ENCODE measurements at places on chromosomes 13 and 19.

DNA sequence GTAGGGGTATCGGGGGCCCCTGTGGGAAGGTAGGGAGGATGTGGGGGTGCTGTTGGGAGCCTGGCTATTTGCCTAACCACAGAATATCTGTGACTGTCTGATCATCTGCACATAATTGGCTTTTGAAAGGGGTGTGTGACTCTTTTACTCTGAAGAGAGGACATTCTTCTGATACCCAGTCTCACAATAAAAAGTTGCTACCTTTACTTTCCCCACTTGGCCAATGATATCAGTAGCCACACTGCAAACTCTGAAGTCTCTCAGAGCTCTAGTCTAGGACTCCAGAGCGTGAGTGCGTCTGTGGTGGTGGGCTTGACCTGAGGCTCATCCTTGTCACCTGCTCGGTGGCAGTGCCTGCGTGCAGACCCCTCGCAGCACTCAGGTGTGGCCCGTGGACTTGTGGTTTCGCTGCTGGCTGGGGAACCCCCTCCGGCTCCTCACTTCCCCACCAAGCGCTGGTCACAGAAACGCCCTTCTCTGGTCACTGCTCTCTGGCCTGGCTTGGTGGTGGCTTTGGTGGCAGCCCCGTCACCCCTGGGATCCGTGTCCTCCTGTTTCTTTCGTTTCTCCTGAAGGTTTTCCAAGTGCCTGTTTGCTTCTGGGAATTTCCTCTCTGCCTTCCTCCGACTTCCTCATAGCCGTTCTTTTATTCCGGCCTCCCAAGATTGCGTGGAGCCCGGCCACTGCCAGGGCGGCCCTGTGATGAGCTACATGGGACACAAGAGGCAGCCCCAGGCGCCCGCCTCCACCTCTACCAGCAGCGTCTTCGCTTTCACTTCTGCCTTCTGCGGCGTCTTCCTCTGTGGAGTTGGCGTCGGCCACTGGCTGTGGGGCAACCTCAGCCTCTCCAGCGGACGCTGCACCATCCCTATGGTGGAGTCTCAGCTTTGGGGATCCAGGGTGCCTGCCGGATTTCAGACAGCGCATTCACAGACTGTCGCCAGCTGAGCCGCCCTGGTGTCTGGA is 78.0 kb downstream of the ATP11A start:
- no peak for DNase-seq

- no peak for DNase-seq
Observed at GRCh38 chr19:44697670-44698034, 1.3 kb upstream of the CEACAM16 start.

GRCh38 chr13:74036373-74036772 is 97.8 kb downstream of the KLF12 start:
- peak; percentile 95 for DNase-seq

DNA sequence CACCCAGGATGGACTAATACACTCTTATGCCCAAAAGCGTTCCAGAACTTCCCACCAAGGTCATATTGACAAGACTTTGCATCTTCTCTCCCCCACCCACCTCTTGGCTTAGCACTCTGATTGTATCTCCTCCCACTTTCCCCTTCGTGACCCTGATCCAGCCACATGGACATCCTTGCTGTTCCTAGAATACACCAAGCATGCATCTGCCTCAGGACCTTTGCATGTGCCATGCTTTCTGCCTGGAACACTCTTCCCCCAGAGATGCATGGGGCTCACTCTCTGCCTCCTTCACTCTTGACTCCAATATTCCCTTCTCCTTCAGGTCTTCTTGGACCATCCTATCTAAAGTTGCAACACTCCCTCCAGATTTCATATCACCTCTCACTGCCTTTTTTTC is 16.2 kb upstream of the LAIR1 start:
- DNase-seq = no peak

DNA sequence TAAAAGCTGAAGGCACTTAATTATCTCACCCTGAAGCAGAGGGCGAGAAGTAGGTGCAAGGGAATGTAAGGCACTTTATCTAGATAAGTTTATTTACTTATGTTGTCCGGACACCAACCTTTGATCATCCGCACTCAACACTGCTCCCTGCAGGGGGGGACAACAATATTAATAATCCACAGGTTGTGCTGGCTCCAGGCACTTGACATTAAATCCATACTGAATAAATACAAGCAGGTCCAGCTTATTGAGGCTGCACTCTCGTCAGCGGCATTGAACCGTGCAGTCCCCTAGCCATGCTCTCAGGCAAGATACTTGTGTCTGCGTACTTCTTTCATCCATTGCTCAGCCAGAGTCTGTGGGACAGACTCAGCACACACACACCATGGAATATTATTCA is 374.5 kb upstream of the NBEA start:
- no peak for DNase-seq

- peak; percentile 82 for DNase-seq
Observed at GRCh38 chr19:19554074-19555023, 16.3 kb downstream of the CILP2 start.

DNA sequence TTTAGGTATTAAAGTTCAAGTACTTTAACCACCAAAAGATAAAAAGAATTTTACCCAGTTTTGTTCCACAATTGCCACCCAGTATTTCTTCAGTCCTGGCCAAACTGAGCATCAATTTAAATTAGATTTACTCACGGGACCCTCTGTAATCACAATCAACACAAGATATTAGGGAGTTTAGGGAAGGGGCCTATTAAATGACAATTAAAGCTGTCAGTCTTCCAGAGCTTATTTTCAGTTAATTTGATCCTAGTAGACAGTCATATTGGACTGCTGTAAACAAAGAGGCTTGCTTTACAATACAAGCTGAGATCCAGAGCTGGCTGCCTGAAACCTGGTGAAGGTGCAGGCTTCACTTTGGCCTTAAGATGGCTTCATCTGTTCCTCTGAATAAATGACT is 321.2 kb upstream of the NBEA start:
- DNase-seq = no peak

DNA sequence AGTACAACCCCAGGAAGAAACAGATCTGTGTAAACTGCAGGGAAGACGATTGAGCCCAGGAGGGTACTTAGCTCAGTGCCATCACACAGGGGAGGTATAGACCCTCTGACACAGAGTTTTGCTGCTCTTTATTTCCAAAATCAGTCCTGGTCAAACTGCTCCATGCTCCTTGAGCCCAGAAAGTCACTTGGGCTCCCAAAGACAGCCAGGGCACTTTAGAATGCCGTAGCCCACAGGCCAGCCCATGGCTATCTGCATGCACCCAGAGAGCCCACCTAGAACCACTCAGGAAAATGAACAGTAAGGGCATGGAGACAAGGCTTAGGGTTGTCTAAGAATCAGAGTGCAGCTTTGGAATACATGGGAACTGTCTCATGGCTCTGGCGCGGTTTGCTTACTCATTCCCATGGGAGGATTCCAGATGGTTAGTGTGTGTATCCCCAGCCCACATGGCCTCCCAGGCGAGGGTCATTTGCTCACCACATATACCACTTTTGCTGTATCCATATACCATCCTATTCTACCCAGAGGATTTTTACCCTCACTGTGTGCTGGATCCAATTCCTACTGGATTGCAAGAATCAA is 14.7 kb upstream of the PDCD5 start:
- no peak for DNase-seq

DNA sequence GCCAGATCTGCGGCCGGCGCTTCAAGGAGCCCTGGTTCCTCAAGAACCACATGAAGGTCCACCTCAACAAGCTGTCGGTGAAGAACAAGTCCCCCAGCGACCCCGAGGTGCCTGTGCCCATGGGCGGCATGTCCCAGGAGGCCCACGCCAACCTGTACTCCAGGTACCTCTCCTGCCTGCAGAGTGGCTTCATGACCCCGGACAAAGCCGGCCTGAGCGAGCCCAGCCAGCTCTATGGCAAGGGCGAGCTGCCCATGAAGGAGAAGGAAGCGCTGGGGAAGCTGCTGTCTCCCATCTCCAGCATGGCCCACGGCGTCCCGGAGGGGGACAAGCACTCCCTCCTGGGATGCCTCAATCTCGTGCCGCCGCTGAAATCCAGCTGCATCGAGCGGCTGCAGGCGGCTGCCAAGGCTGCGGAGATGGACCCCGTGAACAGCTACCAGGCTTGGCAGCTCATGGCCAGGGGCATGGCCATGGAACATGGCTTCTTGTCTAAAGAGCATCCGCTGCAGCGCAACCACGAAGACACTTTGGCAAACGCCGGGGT is 72.6 kb downstream of the ZNF536 start:
- DNase-seq = no peak

DNA sequence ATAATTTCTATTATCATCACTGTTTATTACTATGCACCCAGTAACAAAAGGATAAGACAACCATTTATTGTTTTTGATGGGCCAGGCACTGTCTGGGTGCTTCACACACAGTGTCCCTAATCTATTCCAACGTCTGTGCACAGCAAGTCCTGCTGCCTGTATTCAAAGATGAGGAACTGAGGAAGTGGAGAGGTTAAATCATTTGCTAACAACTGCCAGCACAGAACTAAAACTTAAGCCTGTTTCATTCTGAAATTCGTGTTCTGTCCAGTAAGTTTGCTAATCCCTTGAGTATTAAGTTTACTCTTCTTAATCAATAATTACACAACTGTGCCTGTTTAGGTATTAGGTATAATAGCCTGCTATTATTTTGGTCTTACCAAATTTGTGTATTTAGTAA is 41.9 kb downstream of the TEX26 start:
- no peak for DNase-seq

DNA sequence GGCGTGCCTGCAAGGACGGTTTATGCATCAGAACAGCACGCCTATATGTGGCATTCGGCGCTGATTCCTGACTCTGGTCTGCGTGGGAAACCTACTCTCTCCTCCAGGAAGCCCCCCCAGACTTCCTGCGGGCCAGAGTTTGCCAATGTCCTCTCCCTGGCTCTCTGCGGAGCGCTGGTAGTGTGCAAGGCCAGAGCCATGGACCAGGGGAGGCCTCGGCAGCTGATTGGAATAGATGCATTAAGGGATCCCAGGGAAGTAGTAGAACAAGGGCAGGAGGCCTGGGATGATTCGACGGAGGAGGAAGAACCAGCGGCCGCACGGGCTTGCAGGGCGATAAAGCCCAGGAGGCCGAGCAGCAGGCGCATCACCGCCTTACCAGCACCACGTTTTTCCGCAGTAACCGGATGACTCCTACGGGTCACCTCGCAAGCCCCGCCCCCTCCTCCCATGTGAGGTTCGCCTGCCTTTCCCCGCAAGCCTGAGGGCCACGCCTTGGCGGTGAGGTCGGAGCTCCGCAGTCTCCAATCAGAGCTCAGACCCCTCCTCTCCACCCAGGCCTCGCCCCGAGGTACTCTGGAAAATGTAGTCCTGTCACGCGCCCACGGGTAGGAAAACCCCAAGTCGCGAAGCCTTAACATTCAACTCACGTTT is 5.0 kb downstream of the CLEC11A start:
- DNase-seq = peak; percentile 97

DNA sequence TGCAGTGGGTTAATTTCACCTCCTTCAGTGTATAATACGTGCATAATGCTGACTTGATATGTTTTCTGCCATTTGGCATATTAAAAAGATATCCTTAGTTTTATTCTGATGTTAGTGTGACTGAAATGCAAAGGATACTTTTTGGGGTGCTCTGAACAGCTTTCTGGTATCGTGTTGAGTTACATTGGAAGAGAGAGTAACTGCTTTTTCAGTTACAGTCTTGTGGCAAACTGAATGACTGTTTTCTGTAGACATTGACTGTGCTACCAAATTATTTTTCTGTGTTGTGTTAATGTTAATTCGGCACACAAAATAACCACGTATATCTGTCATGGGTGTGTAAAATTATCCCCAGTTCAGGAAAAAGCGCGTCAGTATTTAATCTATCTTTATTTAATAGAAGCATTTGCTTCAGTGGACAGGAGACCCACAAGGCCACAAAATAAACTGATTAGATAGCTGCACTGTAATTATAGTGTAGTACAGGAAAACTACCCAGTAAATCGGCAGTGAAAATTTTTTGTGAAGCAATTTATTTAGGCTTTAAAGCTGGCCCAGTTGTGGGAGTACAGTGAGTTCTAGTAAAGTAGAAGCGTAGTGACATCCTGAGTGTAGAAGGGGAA is 2.5 kb downstream of the URI1 start:
- no peak for DNase-seq

GRCh38 chr19:15640904-15641597 is 354 bp downstream of the CYP4F3 start:
- no peak for DNase-seq

DNA sequence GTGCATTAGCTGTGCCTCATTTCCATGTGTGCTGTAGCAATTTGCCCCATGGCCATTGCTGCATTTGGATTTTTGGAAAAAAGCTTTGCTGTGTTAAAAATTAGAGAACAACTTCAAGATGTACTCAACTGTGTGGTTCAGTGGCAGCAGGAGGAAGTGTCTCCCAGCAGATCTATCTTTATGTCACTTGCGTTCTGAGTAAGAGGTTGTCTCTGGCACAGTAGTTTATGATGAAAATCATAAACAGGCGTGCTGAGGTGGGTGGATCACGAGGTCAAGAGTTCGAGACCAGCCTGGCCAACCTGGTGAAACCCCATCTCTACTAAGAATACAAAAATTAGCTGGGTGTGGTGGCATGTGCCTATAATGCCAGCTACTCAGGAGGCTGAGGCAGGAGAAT is 29.0 kb upstream of the RNF17 start:
- no peak for DNase-seq

DNA sequence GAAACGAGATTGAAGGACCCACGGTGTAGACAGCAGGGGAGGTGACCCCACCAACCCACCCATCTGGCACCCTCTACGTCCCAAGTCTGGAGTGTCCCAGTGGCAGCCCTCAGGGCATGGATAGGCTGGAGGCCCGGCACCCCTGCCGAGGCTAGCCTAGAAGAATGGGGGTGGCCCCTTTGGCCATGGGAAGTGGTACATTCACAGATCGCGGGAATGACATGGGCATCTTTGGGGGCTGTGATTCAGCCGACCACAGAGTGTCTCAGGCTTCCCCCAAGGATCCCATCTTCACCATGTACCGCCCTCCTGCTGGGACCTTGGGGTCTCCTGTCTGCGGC is 11.3 kb upstream of the MKNK2 start:
- DNase-seq = no peak

DNA sequence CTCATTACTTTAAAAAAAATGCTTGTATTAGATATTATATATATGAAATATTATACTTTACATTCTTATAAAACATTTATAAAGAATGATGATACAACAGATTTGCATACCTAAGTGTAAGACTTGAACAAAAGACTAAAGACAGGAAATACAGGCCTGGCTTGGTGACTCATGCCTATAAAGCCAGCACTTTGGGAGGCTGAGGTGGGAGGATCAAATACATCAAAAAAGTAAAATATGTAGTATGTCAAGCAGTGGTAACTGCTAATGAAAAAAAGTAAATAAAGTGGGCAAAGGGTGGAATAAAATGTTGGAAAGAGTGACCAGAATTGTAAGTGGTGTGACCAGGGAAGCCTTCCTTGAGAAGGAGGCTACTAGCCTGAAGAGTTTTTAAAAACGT is 133.7 kb downstream of the GGACT start:
- peak; percentile 14 for DNase-seq
